Stimulated activated CD4-positive, alpha-beta T cell treated with anti-CD3 and anti-CD28 coated beads, Interleukin-12 subunit alpha, Interleukin-12 subunit beta, amount 100 ng/mL, for 4 hours (primary cell): ENCODE measurements at places on chromosomes 5 and 9.

GRCh38 chr5:75167345-75167744, 69.3 kb downstream of the ANKRD31 start:
- no peak for DNase-seq

DNA sequence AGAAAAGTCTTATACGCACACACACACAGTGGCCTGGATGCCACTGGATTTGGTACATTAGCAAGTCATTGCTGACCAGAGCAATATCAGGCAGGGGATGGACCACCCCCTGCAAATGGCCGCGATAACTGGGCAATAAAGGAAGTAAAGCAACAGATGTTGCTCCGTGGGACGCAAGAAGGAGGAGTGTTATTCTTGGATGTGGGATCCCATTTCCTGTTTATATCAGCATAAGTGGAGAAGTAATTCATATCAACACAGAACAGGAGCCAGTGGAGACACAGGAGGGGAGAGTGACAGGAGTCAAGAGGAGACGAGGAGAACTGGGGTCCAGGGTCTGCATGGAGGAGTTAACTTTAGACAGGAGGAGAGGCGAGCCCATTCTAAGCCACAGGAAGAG, 18.4 kb downstream of the RUFY1 start:
- DNase-seq = no peak

GRCh38 chr9:79501546-79501945, 70.2 kb upstream of the TLE4 start:
- DNase-seq = no peak

GRCh38 chr5:65663804-65664521, 39.1 kb downstream of the SHLD3 start:
- no peak for DNase-seq

DNA sequence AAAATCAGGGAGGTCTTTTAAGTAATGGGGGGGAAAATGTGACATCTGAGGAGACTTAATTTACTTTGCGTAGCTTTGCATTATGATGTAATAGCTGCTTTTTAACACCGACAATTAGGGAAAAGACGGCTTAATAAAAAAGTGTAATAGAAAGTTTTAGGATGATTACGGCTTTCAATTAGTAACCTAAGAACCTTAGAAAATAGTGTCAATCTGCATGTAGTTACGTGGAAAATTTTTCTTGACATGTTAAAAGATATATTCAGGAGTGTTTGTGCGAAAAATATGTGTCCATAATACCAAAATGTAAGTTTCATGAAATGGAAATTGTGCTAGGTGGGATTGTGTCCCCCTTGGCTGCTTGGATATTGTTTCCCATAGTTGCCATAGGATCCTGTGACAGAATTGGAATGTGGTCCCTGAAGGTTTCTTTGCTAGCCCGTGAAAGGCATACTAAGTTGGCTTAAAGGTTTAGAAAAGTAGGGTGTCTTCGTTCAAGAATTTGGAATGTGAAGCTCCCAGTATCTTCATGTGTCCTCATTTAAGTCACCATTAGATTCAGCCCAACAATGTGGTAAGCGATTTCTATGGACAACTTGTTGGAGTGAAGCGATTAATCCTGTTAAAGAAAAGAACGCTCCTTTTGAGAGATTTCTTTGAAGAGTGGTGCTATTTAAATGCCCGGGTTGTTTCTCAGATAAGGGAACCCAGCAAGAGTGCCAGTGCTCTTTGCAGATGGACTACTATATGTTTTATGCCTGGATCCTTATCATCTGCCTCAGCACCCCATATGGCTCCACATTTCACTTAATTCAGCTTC, 2.0 kb downstream of the RGMB start:
- no peak for DNase-seq

DNA sequence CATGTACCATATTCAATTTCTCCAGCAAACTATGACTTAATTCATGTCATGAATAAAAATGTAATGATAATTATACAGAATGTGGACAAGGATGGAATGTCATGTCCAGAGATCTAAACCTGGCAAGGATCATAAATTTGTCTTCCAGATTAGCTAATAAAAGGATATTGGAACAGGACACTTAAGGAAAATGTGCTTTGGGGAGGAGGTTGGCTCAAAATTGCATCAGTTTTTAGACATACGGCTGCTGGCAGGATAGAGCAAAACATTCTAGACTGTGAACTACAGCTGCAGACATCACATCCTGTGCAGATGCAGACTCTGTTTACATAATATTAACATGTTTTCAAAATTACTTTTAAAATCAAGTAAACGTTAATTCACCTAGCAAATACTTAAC, 248.4 kb downstream of the TLR4 start:
- DNase-seq = no peak

DNA sequence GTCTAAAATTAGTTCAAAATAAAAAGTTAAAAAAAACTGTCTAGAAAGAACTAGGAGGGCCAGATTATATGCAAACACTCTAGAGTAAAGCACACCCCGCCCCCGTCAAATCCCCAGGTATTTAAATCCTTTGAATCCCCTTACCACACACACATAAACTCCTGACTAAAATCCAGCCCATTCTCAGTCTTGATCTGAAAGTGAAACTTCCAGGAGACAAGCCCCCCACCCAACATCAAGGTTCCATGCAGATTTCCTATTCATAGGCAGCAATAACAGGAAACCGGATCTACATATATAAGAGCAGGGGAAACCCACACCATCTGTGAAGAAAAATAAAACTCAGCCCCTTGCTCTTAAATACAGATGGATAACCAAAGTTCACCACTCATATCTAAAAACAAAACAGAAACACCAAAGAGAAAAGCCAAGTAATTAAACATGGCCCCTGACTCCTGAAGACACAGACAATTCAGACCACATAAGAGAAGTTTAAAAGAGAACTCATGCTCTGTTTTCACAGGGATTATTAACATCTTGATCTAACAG, 42.3 kb downstream of the MARCHF3 start:
- DNase-seq = peak; percentile 7

GRCh38 chr5:81626524-81626923, 124.4 kb downstream of the SSBP2 start:
- no peak for DNase-seq

DNA sequence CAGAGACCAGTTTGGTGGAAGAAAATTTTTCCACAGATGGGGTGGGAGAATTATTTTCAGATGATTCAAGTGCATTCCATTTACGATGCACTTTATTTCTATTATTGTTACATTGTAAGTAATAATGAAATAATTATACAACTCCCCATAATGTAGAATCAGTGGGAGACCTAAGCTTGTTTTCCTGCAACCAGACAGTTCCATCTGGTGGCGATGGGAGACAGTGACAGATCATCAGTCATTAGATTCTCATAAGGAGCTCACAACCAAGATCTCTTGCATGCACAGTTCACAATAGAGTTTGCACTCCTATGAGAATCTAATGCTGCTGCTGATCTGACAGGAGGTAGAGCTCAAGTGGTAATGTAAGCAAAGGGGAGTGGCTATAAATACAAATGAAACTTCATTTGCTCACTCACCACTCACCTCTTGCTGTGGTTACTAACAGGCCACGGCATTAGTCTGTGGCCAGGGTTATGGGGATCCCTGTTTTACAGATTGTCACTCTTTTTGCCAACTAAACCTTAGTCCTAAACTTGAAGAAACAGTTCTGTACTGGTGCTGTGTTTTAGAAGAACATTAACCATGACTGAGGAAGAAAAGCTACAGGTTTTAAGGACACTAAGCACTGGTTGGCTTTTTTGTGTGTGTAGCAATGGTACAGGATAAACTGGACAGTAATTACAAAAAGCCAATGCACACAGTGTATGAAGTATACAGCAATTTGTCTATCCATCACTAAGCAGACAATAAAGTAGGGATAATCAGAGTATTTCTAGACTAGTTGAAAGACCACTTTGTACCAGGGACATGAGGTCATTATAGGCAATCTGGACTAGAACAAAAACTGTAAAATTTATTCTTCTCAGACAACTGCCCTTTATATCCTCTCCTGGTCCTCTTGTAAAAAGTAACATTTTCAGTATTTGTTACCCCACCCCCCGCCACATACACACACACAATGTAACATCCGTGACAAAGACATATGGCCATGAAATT, 9.9 kb downstream of the TMEM232 start:
- DNase-seq = no peak

- no peak for DNase-seq
These were observed 12.2 kb upstream of the RAPGEF6 start for GRCh38 chr5:131647048-131647769.

- DNase-seq = no peak
These were observed 157.8 kb upstream of the TMEM161B start for GRCh38 chr5:88426441-88426840.

GRCh38 chr9:68603371-68603770, 62.7 kb upstream of the TMEM252 start:
- DNase-seq = no peak

DNA sequence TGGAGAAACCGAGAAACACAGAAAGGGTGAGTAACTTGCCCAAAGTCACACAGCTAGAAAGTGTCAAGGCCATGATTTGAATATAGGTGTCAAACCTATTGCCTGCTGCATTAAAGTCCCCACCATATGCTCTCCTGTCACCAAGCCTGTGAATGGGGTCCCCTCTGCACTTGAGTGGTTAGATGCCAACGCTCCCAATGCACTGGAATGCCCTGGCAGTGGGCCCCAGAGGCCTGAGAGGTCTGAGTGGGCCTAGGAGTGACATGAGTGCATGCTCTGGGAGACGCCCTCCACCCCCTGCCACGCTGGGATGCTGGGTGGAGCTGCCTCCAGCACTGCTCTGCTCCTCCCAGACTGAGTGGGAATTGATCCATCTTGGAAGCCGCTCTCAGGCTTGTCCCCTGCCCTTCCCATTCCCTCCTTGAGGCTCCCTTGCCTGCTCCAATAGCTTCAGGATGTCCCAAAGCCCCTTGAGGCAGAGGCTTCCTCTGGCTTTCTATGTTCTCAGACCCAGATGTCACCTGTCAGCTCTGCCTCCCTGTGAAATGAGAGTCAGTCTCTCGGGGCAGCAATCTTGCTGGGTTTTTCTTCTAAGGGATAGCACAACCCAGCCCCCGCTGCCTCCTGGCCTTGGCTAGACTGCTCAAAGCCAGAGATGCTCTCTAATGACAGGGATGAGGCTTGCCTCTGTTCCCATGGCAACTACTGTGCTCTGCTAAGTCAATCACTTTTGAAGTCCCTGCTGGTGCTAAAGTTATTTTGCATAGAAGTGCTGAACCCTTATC, 6.6 kb upstream of the ARSI start:
- no peak for DNase-seq

- no peak for DNase-seq
These were observed 179.4 kb upstream of the NUDT12 start for GRCh38 chr5:103741984-103742383.

DNA sequence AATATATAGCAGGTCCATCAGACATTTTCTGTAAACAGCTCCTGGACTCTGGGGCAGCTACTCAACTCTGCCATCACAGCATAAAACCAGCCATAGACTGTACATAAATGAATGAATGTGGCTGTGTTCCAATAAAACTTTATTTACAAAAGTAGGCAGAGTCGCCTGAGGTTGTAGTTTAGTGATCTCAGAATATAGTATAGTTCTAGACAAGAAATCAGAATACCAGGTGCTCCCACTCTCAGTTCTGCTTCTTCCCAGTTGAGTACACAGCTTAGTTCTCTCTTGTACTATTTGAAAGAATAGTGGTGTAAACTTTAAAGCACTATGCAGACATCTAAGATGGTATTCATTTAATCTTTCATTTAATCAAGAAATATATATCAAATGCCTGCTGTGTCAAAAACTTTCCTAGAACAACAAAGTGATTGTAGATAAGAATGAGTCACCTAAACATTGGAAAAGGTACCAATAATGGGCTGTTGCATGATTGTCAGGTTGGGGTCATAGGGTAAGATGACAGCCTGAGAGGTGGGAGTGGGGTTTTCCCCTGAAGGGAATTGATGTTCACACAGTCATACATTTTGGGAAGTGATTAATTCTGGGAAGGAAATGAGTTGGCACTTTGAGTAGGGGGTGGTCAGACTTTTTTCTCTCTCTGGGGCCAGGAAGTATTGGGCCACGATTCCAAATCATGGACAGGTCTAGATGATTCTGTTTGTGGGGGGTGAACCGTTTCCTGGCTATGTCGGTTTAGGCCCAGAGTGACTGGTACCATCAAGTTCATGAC, 37.0 kb downstream of the TNFSF8 start:
- no peak for DNase-seq

DNA sequence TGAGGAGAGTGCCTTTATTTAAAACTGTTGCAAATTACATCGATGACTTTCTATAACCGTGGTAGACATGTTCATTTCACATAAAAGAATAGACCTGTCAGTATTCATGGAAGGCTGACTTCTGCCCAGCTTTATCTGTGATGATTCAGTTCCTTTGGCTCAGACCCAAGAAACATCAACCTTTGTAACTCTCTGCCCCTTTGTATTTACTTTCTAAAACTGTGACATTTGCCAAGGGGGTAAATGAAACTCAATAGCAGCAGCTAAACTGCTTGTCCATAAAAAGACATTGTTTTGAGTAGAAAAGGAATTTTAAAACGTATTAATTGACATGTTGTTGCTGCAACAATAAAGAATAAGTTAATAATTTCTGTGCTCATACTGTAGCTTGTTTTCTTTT, 137.8 kb upstream of the ANKH start:
- no peak for DNase-seq

GRCh38 chr9:97930972-97931371, 7.0 kb downstream of the HEMGN start:
- no peak for DNase-seq

- peak; percentile 25 for DNase-seq
These were observed 27.9 kb downstream of the PCDH1 start for GRCh38 chr5:141850244-141850768.

DNA sequence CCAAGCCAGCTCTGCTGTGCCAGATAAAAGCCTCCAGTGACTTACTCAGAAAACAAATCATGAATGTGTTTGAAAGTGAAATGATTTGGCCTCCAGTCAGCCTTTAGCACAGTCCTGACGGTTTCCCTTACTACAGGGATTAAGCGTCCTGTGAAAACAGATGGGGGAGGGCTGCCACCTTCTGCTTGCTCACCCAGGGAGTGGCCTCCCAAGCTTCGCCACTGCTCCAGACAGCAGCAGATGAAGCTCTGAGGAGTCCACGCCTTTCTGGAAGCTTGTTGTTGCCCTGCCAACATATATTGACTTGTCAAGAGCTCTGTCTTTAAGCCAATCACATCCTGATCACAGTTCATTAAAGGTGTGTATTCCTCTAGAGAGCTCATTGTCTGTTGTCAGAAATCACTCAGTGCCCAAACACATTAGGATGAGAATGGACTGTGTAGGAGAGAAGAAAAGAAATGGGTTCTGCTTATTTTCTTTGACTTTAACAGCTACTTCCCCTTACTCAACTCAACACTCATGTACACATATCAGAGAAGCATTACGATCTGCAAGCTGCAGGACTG, 4.9 kb upstream of the FYB1 start:
- no peak for DNase-seq
